ENCODE measurements at places on chromosomes 7 and 10.

DNA sequence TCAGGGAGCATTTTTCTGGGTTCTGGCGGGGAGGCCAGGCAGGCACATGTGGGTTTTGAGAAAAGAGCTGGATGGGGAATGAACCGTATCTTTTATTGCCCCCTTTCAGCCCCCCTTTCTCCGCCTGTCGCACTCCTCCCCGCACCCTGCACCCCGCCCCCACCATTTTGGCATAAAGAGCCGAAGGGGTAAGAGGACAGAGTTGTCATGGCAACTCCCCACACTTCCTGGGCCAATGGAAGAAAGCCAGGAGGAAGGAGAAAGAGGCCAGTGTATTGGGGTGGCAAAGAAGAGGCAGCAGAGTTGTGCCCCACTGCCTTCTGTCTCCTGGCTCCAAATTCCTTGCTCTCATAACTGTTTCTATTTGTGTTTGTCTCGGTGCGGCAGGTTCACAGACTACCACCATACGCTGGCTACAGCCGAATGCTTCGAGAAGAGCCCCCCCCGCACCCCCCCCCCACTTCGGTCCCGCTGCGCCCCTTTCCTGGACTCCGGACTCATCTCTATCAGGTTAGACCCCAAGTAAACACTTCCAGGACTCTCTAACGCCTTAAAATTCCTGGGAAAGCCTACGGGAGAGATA lies 3.4 kb downstream of the KCNIP2 start:
- DNase-seq = peak; percentile 23

DNA sequence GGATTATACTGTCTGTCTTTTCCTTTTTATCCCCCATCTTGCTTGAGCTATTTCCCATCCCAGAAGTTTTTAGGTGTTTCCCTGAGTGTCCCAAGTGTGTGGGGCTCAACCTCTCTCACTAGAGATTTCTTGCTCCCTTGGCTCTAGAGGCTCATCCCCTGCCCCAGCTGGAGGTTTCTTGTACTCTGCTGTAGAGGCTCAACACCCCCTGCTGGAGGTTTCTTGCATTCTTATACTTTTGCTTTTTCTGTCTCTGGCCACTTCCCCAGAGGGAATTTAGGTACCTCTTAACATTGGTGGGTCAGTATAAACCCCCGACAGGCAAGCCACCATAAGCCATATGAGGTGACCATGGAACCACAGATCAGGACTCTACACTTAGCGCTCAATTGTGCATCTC lies 114.2 kb upstream of the FAM3C start:
- DNase-seq = no peak

GRCh38 chr10:132356621-132357195 lies 24.7 kb downstream of the LRRC27 start:
- no peak for DNase-seq

DNA sequence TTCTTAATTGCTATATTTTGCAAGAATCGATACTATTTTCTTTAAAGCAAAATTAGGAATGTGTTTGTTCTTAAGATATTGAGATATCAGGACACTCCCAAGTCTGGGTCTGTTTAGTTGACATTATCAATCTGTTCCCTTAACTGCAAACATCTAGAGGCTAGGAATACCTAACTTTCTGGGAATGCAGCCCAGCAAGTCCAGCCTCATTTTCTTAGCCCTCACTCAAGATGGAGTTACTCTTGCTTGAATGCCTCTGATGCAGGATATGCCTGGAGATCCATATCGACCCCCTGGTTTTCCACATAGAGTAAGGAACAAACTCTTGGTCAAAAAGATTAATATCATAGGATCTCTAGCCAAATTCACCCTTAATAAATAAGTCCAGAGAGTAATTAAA lies 305.3 kb upstream of the COBL start:
- no peak for DNase-seq

- no peak for DNase-seq
Observed at GRCh38 chr10:104028146-104028545, 57.5 kb downstream of the COL17A1 start.

- DNase-seq = no peak
Observed at GRCh38 chr7:129122078-129122750, 22.3 kb upstream of the TSPAN33 start.

DNA sequence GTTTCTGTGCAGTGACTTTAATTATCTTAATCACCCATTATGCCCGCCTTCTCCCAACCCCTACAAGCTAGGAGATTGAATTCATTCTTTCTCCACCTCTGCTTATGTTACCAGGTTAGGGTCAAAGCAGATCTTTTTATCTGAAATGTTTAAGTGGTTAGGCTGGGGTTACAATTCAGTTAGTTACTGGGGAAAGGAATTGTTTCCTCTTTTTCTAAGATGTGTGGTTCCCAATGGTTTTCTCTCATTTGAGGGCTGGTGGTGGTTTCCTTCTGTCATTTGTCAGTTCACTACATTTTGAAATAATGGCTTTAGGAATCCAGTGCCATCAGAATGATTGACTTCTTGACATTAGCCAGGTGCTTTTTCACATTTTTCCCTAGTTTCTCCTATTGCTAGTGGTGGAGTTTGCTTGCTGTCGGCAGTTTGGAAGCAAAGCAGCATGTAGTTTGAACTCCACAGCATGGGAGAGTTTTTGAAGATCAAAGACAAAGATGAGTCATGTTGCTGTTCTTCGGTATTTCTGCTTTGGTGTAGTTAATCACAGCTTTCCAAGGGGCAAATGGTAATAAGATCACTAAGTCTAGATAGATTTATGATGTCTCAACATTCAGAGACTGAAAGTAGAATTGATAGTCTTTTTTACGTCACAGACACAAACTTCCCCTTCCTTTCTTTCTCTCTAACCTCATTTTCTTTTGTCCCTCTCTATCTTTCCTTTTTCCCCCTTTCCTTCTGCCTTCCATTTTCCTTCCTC lies 168.2 kb downstream of the SND1 start:
- DNase-seq = no peak

DNA sequence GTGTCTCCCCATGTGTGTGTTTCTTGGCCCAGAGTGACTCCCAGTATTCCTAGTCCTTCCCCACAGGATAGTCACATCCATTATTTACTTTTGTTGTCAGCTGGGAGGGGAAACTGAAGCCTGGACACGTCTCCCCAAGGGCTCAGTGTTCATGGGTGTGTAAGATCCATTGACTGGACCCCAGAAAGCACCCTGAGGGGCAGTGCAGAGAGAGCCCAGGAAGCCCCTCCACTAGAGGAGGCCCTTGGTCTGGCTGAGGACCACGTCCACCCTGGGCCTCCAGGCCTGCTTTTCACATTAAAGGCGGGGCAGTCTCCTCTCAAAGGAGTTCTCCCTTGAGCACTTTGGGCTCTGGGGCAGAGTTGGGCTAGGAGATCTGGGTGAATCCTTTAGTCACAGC lies 21.3 kb downstream of the ZNF783 start:
- no peak for DNase-seq

- no peak for DNase-seq
Observed at GRCh38 chr10:50861370-50861769, 24.1 kb downstream of the A1CF start.

DNA sequence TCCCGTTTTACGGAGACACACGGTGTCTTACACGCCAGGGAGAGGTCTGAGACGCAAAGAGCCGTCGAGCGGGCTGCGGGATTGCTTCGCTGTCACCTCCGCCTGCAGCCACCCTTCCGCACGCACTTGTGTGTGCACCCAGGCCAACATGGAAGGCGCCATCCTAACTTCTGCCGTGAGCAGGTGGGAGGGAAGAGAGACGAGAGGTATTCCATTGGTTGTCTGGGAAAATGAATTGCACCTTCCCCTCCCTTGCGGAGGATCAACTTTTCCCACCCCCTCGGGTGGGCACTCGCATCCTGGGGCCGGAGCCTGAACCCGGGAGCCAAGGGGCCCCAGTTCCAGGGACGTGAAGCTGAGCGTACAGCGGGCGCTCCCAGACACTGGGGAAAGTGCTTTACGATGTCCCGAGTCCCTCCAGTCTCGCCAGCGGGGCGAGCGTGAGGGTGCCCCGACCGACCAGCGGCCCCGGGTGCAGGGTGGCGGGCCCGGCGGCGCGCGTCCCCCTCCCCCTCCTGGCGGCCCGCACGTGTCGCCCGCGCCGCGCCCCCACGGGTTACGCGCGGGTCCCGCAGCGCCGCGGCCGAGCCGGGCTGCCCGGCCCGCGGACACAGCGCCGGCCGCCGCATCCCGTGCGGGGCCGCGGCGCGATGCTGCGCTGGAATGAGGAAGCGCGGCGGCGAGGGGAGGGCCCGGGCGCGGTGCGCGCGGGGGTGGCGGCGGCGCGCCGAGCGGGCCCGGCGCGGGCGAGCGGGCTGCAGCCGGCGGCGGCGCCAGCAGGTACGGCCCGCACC lies 984 bp upstream of the IKZF1 start:
- peak; percentile 46 for DNase-seq

DNA sequence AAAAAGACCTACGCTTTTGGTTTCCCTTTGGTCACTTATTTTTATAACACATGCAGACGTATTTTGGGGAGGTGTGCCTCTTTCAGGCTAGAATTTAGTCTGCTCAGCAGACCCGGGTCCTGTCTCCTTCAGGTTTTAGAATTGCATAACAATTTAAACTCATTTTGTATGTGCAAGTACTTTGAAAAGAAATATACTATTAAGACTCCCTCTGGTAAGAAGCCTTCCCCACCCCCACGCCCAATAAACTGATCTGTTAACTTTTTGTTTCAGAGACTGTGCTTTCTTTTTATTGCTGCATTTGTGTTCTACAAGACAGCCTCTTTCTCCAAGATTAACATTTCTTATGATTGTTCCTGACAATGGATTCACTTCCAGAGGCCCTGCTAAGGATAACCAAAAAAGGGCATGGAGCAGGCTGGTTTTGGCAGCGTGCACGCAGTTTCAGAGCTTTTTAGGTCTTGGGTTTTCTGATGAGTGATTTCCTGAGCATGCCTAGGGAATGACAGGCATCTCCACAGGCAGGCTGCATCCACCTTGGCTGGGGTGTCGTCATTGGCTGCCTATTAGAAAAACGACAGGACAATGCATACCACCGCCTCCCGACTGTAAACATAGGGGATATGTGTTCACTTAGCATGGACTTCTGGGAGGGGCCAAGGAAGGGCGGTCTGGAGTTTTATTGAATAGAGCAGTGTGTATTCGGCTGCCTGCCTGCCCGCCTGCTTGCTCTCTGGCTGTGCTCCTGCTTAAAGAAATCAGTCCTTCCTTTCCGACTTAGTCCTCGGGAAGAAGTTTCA lies at the start of gene CALD1:
TSS of gene CALD1 (plus strand) at position 694 of the 800 bp plus-strand sequence. CDS start 88,100 bp downstream, outside the sequence.
- DNase-seq = no peak

DNA sequence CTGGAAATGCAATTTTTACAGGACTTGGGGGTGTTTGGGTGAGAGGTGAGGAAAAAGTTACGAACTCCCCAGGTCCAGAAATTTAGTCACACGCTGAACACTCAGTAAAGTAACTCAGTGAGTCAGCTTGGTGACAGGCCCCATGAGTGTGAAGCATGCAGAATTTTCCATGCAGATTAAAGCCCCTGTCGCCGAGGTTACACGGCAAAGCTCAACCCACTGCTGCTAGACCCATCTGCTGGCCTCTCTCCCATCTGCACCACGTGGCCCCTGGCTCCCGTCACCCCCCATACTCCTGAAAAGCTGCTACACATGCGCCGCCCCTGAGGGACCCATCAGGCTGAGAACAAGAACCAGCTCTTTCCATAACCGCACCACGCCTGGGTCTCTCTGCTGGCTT lies 7.0 kb upstream of the MMP21 start:
- no peak for DNase-seq

DNA sequence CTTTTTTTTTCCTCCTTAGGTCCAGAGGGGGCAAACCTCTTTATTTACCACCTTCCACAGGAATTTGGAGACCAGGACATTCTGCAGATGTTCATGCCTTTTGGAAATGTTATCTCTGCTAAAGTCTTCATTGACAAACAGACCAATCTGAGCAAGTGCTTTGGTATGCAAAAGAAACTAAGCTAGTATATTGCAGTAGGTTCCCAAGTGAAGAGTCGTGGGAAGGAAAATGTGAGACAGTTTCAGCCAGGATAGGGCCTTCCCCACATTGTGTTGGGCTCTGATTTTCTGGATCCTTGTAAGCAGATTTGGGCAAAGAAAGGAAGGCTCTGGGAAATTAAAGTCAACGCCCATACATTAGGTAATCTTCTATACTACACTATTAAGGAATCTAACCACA lies 285.6 kb downstream of the USP6NL start:
- DNase-seq = no peak

DNA sequence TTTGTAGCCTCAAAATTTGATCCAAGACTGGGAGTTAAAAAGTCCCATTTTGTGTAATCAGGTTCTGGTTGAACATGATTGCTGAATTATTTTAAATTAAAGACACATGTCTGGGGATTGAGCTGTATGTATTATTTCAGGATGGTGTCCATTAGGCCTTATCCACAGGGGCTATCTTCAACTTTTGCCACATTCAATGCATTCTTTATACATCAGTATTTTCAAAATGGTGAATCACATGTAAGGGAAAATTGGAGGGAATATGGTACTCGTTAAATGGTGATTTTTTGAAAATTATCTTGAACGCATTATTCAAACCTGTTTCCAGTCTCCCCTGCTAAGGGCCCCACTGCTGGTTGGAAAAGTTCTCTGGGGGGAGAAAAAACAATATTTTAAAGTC lies 367.7 kb upstream of the NPVF start:
- no peak for DNase-seq

GRCh38 chr10:101941871-101942270 lies 98.3 kb upstream of the KCNIP2 start:
- no peak for DNase-seq

DNA sequence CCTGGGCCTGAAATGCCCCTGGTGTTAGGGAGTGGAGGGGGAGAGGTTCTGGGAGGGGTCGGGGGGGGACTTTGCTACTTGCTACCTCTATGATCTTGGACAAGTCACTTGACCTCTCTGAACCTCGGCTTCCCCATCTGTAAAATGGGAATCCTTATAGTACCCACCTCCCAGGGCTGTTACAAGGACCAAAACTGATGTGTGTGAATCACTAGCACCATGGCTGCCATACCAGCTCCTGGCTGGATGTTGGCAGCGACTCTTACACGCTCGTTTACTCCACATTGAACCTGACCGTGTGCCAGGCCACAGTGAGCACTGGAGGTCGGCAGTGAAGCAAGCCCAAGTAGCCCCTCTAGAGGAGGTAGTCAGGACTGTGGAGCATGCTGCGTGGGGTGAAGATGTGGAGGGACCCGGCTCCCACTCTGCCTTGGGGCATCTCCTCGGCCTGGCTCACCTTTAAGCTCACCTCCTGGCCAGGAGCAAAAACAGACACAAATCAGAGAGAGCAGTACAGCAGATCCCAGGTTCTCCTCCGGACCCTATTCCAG lies 28.9 kb downstream of the PPIF start:
- no peak for DNase-seq

DNA sequence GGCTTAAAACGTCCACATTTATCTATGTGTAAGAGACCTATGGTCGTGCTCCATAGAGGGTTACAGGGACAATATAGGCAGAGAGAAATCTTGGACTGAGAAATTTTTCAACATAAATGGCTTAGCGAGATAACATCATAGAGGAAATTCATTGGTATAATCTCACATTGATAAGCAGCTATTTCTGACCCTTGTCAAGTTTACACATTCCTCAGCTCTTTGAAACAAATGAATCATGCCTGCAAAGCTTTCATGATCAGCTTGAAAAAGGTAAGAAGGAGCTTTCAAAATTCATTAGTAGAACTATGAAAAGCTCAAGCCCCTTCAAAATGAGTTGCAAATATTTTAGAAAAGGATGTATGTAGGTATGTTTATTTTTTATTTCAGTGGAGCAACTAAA lies 478.8 kb downstream of the NEBL start:
- DNase-seq = no peak

GRCh38 chr10:78321000-78321399 lies 287.3 kb downstream of the RPS24 start:
- DNase-seq = no peak

All from activated naive CD4-positive, alpha-beta T cell treated with anti-CD3 and anti-CD28 coated beads, Interleukin-2, amount 50 U/mL, for 16 hours (primary cell).